ENCODE measurements at places on chromosomes 5 and 9.
A peak's percentile ranks its signal among the peaks of the same experiment; 100 is the strongest.

GRCh38 chr5:127961006-127961762 is 122.4 kb upstream of the SLC12A2 start:
- no peak for DNase-seq

GRCh38 chr5:149471406-149472183 is 79.6 kb downstream of the CSNK1A1 start:
- peak; percentile 74 for DNase-seq

- DNase-seq: peak; percentile 76
Measured at GRCh38 chr5:170306381-170306831, 8.8 kb upstream of the LCP2 start.

DNA sequence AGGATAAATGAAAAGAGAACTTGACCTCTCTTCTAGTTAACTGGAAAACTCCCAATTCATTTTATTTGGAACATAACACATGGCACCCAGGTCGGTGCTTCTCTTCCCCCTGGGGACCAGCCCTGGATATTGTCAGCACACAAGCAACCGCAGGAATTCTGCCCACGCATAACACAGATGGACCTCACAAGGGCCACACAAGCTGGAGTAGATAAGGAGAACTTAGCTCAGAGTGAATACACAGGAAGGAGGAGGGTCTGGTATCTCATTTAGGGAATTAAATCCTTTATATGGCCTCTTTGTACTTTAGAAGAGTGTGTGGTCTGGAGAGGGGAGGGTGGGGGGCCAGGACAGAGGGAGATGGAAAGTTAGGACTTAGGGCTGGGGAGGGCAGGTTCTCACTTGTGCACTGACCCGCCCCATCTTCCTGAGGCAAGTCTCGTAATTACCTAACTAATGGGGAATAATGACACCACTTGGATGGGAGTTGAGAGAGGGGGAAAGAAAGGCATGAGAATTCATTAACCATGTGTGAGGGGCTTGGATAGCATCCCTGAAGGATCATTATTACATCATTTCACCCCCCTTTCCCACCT is 341.2 kb upstream of the WWC1 start:
- peak; percentile 58 for DNase-seq

DNA sequence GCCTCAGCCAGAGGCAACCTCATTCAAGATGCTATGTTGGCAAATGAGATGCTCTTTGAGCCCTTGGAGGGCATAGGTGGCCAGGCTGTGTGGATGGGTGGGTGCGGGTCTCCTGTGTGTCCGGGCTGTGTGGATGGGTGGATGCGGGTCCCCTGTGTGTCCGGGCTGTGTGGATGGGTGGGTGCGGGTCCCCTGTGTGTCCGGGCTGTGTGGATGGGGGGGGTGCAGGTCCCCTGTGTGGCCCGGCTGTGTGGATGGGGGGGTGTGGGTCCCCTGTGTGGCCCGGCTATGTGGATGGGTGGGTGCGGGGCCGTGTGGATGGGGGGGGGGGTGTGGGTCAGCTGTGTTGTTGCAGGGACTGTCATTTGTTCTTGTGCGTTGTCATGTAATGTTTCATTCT is 136.6 kb upstream of the COL5A1 start:
- DNase-seq: no peak

DNA sequence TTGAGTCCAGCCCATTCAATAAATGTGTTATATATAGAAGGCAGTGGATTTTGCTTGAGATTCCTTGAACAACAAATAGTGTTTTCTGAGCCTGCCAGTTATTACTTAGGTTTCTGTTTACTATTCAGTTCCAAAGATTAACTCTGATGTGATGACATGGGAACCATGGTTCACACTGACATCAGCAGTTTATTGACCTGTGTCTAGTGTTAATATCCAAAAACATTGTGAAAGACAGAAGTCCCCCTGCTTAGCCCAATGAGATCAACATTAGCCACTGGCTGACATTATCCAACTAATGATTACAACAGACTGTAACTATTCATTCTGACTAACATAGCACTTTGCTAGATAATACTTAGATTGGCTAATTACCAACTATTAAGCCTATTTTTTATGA is 14.9 kb downstream of the APBA1 start:
- DNase-seq: peak; percentile 61

GRCh38 chr5:64619609-64620008 is 70.7 kb upstream of the SHISAL2B start:
- DNase-seq: no peak

DNA sequence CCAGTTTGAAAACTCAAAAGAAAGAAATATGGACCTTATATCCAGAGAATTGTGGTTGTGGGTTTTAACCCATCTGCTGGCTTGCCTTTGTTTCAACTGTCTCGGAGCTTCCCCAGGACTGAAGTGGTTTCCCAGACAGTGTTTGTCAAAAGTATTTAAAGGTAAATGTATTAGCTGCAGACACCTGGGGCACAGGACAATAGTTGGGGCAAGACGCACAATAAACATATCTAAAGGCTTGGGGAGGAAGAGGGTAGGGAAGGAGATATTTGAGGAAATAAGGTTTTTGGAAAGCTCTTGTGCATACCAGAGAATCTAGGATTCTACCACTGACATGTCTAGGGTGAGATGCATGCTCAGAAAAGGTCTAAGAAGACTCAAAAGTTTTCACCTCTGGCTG is 99.0 kb downstream of the ADAMTS2 start:
- no peak for DNase-seq

DNA sequence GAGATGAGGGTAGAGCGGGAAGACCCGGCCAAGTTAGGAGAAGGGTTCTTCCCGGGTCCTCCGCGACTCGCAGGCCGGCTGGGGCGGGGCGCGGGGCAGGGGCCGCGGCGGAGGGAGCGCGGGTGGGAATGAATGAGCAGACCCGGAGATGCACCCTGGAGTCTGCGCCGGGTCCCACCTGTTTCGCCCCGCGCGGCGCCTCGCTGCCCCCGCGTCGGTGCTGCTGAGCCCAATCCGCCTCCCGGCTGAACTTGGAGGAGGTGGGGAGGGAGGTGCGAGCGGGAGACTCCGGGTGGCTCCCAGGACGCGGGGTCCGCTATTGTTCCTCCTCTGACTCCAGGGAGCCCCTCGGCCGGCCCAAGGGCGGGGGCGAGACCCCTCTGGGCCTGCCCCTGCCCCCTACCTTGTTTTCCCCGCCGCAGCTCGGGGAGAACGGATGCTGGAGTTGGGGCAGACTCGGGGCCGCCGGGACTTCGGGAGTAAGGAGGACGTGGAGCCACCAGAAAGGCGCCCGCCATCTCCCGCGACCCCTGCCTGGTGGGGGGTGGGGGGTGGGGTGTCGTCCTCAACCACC is 659 bp downstream of the RAI14 start:
- no peak for DNase-seq

DNA sequence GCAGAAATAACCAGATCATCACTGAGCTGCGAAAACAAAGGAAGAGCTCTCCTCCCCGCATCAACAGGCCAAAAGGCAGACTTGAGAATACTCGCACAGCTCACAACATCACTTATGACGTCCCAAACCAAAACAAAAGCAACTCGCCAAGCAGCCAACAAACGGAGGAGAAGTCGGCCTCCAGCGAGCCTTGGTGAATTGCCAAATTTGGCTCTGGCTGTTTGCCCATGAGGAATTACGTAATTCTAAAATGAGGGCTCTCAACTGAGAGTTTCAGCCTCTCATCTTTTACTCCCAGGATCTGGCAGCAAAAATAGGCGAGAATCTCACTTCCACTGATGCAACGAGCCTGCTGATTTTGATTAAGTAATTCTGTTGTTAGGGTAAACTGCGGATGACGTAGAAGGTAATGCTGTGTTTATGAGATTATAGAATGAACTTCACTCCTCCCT is 51.7 kb upstream of the SEMA6A start:
- peak; percentile 30 for DNase-seq

DNA sequence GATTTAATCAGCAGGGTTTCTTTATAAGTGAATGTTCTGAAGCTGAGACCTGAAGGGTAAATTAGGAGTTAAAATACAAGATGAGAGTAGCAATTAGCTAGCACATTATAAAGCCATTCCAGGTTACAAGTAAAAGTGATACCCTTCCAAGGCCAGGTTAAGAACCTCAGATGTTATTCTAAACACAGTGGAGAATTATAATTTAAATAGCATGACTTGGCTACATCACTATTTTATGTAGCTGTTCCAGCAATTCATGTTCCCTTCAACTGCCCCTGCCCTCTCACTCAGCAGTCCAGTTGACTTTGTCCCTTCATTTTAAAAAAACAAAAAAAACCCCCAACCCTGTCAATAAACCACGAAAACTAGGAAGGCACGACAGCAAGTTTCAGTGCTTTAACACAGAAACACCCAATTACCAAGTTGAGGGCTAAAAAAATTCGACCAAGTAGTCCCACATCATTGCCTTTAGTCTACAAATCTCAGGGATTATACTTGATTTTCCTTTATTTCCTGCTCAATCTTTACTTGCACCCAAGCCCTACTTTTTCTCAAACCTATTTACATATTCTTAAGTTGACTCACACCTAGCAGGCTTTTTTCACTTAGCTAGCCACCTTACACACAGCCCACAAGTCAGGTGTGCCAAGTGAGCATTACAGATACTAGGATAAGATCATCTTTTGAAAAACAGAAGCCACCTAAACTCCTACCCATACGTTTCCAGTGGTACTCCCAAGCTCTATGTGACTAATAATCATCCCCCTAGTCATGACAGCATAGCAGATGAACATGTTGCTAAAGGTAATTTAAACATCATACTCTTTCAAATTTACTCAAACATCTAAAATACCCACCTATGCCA is 3.4 kb downstream of the RPL37 start:
- DNase-seq: no peak

- no peak for DNase-seq
Measured at GRCh38 chr9:82184524-82184923, 196.0 kb downstream of the SPATA31D1 start.

- DNase-seq: no peak
Measured at GRCh38 chr5:82011761-82012160, 39.9 kb downstream of the ATG10 start.

- no peak for DNase-seq
Measured at GRCh38 chr9:115264313-115264712, 146.4 kb upstream of the TNC start.

- no peak for DNase-seq
Measured at GRCh38 chr5:2178528-2178927, 295.8 kb upstream of the IRX4 start.

- DNase-seq: no peak
Measured at GRCh38 chr5:93715761-93716160, 25.6 kb downstream of the POU5F2 start.

DNA sequence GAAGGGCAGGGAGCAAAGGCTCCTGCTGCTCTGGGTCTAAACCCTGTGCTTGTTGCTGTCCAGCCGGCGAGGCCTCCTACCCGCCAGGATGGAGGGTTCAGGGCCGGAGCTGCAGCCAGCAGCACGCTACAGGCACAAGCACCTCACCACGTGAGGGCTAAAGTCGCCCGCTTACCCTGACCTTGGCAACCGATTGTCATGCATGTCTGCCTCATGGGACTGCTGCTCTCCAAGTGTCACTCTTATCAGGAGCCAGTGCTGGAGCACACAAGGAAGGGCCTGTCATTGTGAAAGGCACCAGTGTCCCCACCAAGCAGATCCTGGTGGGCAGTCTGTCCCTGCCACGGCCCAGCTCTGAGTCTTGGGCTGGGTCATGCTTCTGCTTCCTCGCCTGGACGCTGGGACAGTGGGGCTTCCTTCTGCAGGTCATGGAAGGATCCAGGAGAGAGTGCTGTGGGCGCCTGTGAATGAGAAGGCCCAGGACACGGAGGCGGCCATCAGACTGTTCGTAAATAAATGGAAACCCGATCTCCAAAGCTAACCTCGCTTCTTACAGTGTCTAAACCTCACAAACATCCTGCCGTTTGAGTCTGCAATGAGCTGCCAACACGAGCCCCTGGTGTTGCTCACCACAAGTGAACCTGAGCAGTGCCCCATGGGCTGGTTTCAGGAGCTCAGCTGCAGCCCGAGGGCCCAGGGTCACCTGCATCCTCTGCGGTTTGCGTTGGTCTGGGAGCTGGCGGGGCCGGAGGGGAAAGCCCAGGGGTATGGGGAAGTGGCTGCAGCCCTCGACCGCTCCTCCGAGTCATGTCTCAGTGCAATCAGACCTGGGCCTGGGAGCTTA is 58.2 kb upstream of the RXRA start:
- DNase-seq: no peak

DNA sequence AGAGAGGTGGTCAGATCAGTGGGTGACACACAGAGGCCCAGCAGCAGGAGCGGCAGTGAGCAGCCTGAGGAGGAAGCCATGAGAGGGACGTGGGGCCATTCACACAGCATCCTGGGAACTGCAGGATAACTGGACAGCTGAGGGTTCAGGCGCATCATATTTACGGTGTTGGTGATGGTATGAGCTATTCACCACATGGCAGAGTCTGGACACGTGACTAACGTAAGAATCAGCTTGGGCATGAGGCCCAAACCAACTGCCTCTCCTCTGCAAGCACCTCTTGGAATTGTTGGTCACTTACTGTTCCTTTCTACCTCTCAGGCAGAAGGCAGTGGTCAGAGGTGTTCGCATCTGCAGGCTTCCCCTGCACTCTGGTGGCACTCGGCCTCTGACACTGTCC is 141.1 kb downstream of the ENTREP1 start:
- no peak for DNase-seq

DNA sequence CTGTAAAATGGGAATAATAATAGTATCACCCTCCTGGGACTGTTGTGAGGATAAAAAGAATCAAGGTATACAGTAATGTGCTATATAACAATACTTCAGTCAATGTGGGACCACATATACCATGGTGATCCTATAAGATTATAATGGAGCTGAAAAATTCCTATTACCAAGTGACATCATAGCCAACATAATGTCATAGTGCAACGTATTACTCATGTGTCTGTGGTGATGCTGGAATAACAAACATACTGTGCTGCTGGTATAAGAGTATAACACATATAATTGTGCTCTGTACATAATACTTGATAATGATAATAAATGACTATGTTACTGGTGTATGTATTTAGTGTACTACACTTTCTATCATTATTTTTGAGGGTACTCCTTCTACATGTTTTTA is 38.1 kb downstream of the LIFR start:
- DNase-seq: no peak

DNA sequence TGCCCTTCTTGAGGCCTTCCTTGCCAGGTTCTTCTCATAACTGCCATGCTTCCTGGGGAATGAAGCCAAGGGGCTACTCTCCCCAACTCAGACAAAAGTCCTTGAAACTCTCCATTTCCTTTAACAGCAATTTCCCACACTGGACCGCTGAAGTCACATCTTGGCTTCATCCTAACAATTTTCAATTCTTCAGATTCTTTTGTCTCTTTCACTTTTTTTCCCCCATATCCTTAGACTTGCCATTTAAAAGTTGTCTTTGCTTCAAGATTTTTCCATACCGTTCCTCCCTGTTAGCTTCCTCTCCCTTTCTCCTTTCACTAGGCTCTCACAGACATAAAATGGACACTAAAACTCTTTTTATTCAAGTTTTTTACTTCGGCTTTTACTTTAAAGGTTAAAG is 93.1 kb upstream of the ITGA1 start:
- no peak for DNase-seq

DNA sequence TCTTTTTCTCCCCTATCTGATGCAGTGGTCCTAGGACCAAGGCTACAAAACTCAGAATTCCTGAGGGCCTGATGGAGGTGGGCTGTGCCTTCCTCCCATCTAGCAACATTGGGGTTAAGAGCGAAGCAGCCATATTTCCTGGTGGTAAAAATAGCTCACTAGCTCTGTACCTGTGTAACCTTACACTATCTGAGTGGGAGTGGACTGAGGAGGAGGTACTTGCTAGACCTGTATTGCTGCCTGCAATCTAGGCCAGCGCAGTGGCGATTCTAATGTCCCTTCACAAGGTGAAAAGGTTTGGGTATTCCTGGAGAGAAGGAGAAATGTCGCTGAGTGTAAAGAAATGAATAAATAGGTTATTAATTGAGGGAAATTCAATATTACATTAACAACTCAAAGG is 80.2 kb upstream of the LIFR start:
- DNase-seq: no peak

GRCh38 chr5:39080597-39081204 is 6.5 kb upstream of the RICTOR start:
- DNase-seq: peak; percentile 74

All from mesenchymal stem cell (in vitro differentiated cells and primary cell).